Islet precursor cell (in vitro differentiated cells): ENCODE measurements at places on chromosomes 1 and 21.

- no peak for DNase-seq
Observed at GRCh38 chr21:21029164-21029563, 31.0 kb downstream of the NCAM2 start.

GRCh38 chr1:101088431-101088830 is 62.8 kb upstream of the DPH5 start:
- no peak for DNase-seq

DNA sequence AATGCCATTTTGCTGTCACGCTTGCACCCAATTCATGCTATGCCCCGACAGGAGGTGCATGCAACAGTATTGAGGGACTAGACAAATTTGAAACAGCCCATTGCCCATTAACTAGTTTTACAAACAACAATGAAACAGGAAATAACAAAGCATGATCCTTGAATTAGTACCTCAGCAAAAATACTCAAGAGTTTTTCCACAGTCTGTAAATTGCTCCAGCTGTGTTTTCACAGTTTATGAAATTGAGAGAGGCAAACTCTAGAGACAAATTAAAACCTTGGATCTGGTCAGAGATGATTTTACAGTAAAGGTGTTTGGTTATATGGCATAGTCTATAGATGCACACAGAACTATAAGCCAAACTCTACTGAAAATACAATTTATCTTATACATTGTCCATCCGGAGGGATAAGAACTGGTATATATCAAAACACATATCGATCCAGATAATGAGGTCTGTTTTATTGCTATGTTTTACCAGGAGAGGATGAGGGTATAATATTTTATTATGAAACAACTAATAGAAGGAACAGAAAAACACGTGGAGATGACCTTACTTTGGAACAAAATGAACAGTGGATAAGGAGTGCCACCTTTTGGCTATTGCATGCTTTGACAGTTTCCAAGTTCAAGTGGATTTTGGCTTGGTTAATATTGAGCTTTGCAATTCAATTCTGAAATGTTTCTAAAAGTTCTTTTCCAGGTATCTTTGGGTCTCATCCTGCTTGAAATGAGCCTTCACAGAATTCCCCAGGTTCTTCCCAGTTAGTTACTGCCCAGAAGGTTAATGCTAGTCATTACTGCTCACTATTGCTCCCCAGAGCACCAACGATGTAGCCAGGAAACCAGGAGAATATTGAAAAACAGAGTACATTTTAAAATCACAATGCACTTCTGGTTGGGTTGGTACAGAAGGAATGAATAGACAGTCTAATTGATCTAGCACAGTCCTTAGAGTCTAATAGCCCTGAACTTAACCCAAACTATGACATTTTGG is 45.7 kb downstream of the ZC3H11B start:
- no peak for DNase-seq

DNA sequence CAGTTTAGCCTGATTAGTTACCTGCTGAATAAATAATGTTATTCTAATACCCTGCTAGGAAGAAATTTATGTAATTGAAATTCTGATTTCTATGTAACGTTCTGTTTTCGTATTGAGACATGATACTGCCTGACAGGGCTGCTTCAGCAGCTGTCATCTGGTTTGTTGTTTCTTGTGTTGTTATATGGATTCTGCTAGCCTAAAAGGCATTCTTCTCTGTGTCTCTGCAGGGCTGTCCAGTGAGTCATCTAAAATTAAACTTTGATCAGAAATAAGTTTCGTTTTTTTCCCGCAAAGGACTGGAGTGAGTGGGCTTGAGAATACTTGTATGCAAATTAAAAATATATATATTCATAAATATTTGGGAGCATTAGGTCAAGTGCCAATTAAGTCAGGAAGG is 93.0 kb downstream of the DYRK1A start:
- no peak for DNase-seq

DNA sequence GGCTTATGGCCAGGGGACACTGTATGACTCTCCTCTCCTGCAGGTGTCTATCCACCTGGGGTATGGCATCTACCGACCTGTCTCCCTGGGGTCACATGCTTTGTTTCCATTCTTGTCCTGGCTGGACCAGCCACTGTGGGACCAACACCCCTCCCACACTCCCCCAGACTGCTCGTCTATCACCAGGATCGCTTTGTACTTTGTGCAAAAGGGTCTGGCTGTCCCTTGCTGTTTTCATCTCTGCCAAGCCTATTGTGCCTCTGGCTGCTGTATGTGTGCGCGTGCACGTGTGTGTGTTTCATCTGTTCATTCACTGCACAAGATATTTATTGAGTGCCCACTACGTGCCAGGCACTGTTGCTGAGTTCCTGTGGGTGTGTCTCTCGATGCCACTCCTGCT is 25.5 kb downstream of the ETNK2 start:
- no peak for DNase-seq

GRCh38 chr1:97553971-97554370 is 366.9 kb downstream of the DPYD start:
- no peak for DNase-seq
